ENCODE measurements at places on chromosomes 12 and 14.

- DNase-seq, result no peak
These were observed 21.4 kb downstream of the ZFC3H1 start for GRCh38 chr12:71642264-71642663.

DNA sequence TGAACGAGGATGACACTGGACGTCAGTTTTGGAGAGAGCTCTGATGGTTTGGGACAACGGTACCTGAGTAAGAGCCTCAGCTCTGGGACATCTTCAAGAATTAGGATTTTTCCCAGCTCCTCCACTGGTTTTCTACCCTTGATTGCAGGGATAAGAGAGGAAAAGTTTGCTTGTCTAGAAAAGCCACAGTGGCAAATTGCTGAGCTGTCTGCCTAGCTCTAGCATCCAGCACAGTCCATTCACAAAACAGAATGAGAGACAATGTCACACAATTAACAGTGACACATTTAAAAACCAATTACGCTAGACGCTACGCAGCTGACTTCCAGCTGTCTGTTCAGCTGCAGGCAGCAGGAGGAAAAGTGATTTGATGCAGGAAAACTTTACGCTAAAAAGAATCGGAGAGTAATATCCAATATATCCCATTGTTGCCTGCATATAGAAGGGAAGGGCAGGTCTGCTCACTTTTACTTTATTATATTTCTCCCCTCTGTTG is 168.1 kb upstream of the PRICKLE1 start:
- no peak for DNase-seq

DNA sequence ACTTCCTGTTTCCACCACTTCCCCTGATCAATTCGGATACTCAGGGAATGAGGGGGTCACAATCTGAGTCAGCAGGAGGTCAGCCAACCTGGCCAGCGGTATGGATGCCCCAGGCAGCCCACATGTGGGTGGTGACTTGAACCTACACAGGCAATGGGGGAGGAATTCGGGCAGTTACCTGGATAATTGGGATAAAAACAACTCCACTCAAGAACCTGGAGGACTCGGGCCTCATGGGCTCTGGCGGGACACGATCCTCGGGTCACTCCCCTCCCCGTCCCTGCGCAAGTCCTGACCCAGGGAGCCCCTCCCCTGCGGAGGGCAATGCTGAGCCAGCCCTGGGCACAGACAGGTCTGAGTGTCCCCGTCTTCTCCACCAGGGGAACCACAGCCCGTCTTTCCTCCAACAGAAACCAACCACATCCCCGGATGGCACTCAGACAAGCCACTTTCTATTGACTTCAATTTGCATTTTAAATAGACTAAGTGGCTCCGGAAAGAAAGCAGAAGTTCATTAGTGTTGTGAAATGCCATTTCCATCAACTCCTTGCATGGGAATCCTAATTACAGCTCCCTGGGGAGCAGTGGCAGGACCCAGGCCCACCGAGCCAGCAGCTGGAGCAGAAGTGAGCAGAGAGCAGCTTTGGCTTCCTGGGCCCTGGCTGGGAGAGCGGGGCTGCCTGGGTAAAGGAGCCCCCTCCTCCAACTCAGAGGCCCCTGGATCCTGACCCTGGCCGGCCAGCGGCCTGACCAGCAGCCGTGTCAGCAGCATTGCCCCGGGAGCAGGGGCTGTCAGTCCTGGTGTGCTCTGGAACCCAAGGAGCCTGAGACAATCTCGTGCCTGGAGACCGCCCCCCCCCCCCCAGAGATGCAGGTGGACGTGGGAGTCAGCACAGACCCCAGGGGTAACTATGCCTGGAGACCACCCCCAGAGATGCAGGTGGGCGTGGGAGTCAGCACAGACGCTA is 374.1 kb downstream of the ADGRD1 start:
- no peak for DNase-seq

DNA sequence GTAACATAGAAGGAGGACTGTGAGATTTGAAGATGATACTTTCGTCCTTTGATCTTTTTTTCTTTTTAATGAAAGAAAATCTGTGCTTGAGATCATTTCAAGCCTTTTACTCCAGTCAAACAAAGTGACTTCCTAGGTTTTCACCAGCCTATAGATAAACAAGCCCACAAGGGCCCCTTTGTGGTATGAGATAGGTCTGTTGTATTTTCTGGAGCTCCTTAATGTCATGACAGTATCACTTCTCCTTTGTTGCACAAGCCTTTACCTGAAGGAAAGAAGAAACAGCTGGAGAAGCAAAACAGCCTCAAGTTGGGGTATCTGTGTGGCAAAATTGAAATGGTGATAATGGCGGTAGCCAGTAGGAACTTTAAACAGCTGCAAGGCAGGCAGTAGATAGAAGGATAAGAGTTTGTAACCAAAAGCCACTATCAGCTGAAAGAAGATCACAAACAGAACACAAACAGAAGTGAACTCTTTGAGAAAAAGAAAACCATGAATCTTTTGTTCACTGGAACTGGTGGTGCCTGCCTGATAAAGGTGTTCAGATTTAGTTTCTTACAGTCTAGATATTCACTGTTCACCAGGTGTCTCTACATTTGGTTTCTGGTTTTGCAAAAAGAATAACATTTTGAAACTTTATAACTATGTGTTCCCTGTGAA is 96.8 kb downstream of the LGR5 start:
- no peak for DNase-seq

DNA sequence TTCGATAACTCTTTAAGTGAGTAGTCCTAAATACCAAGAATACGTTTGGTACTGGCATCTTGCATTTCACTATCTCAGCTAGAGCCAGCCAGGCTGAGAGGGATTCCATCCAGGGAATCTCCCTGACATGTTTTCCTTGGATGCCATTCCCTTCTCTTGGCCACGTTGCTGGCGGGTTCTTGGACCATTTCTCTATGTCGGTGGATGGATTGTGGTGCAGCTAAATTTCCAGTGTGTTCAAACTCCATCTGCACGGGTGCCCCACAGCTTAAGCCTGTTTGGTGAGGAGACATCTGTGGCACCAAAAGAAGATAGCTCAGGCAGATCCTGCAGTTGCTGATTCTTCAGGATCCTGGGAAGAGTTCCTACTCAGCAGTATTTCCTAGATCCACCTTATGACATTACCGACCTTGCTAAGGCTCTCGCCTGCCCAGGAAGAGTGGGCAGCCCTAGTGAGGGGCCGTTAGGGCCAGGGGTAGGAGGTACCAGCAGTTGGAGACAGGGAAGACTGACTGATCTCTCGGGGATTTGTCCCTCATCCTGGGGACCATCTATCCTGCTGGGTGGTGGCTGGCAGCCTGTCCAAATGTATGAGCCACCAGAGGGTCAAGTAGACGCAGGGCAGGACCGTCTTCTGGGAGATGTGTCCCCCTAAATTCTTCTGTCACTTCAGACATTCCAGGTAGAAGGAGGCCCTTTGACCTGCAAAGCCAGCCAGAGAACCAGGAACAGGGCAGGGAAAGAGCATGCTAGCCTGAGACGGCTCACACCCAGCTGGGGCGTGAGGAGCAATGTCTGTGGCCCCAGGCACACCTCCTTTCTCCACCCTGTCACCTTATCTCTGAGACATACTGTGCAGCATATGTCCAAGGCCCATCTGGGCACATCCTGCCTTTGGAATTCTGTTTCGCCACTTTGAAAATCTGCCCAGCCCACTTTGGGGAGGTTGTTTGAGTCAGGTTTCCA is 72.6 kb upstream of the CAPRIN2 start:
- DNase-seq, result no peak

DNA sequence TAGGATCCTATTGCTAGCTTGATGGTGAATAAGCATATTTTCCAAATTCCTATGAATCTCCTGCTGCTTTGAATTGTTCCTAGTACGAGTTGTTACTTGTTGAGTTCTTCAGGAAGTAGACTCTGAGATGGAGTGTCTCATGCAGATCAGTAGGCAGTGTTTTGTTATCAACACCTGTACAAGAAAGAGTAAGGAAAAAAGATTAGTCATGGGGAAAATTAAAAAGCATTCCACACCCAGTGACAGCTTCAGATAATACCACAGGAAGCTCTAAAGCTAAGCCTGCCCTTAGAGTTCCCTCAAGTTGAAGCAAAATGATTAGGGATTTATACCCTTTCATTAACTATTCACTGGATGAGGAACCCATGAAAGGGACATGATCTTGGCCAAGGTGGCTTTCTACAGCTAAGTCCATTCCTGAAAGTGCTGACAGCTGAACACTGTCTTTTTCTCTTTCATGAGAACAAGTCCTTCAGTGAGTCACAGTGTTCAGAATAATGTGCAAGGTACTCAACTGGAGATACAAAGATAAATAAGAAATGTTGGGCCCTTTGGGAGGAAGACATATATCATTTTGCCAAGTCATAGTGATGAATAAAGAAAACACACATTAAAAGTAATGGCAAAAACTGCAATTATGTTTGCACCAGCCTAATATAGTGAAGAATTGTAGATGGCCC is 49.1 kb downstream of the CCER1 start:
- DNase-seq, result no peak

DNA sequence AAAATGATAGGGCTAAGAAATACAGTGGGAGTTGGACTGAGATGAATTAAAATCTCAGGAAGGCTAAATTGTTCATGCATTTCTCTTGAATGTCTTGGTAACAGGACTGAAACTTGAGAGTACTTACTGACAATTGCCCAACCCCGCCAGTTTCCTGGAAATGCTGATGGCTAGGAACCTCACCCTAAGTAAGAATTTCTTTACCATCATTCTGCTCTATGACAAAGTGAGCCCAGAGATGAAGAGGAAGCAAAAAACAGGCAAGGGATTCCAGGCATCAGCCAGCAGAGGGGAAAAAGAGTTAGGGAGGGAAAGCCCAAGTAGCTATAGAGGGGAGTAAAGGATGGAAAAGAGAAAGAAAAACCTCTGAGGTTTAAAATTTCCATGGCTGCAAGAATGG is 397.7 kb downstream of the MDGA2 start:
- DNase-seq, result no peak

DNA sequence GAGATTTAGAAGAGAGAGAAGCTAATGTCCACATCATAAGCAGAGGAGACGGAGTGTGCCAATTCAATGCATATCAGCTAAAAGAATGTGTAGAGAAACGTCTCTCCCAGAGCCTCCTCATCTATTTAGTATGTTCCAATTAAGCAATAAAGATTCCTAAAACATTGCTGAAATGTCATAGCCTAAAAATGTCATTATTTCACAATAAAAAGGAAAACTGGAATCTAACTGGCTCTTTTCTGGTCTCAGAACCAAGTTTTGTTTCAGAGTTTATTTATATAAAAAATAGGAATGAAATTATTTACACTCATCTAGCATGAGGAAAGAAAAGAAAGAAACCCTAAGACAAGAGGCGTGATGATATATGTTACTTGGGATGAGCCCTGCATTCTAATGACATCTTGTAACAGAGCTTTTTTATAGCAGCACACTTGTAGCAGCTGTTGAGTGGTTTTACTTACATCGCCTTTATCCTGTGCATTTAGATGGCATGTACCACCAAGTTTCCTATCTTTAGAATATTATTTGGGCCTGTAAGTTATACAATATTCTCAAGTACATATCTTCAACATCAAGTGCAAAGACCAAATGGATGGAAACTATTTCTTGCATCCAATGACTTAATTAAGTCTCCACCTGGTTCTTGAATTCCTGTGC is 266.3 kb upstream of the PRKD1 start:
- DNase-seq, result peak; percentile 86

DNA sequence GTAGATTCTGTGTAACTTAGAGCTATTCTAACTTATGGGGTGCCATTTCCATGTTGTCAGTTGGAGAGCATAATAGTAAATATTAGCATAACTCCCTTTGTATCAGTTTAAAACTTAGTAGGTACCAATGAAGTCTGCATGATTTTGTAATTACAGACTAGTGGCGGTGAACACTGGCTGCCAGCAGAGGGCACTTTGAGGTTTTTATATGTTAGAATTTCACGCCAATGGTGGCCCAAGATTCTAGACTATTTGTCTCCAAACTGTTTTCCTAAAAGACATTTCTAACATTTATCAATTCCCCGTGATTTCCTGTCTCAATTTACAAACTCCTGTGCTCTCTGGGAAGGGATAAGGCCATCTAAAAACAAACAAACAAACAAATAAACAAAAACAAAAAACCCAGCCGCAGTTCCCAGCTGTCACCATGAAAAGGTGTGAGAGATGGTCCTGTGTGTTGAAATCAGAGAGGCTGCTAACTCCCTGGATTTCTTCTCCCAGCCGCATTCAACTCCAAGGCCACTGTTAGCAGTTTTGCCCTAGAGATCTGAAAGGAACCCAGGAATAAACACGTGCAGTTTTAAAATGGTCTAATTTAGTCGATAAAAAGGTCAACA is 57.6 kb downstream of the BRMS1L start:
- peak; percentile 8 for DNase-seq

DNA sequence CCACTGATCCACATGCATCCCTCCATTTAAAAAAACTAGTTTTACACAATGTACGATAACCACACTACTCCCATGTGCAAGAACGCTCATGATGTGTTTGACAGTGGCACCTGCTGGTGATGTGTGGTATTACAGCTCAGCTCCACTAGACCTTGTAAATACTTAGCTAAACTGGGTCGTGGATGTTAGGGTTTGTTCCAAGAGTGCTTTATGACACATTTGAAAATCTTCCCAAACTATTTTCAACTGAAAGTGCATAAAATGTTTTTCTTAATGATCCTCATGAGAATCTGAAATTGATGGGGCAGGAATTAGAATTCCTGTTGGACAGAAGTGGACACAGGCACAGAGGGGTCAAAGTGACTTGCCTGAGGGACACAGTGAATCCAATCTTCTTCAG is 99.2 kb downstream of the SCARB1 start:
- no peak for DNase-seq

DNA sequence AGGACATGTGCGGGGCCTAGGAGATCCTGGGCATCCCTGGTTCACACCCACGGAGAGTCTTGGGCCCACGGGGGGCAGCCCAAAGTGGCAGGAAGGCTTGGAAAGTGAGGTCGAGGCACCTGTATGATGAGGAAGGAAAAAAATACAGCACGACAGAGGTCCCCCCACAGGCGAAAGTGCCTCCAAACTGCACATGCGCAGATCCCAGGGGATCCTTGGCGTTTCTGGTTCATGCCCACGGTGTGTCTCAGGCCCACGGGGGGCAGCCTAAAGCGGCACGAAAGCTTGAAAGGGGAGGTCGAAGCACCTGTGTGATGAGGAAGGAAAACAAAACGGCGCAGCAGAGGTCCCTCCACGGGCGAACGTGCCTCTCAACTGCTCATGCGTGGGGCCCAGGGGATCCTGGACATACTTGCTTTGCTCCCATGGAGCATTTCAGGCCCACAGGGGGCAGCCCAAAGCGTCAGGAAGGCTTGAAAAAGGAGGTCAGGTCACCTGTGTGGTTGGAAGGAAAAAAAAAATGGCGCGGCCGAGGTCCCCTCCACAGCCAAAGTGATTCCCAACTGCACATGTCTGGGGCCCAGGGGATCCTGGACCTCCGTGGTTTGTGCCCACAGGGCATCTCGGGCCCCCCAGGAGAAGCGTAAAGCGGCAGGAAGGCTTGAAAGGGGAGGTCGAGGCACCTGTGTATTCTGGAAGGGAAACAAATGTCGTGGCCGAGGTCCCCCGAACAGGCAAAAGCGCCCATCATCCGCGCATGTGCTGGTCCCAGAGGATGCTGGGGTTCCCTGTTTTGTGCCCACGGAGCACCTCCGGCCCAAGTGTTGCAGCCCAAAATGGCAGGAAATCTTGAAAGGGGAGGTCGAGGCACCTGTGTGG is 582.6 kb downstream of the ALG10 start:
- no peak for DNase-seq

Measured in HS-27A (cell line).